ENCODE measurements at places on chromosomes 2 and 18.
A peak's percentile ranks its signal among the peaks of the same experiment; 100 is the strongest.

GRCh38 chr2:39394516-39394961, 42.5 kb downstream of the MAP4K3 start:
- DNase-seq, result no peak

GRCh38 chr18:59305295-59305694, 13.2 kb downstream of the CPLX4 start:
- no peak for DNase-seq

- DNase-seq, result no peak
Measured at GRCh38 chr18:48942554-48943261, 8.1 kb downstream of the SMAD7 start.

- DNase-seq, result no peak
Measured at GRCh38 chr2:119485336-119486110, 38.8 kb downstream of the SCTR start.

DNA sequence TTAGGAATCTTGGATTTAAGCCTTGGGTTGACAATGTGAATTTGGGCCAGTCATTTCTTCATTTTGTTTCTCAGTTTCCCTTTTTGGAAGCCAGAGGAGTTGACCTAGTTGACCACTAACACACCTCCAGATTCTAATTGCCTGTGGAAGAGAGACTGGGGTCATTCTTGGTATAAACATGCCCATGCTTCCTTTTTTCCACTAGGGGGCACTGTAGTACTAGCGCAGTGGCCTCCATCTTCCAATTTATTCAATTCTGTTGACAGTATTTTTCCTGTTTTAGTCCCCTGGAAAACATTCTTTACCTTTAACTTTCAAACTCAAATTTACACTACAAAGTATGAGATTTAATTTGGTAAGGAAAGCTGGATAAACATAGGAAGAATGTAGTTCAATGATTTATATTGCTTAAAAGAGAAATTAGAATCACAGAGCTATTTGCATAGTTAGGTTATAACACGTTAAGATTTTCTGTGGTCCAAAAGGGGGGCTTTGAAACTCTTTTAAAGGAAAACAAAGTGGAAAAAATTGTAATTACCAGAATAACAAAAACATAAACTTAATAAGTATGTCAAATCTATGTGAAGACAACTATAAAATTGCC, 57.5 kb upstream of the AGPS start:
- DNase-seq, result no peak

DNA sequence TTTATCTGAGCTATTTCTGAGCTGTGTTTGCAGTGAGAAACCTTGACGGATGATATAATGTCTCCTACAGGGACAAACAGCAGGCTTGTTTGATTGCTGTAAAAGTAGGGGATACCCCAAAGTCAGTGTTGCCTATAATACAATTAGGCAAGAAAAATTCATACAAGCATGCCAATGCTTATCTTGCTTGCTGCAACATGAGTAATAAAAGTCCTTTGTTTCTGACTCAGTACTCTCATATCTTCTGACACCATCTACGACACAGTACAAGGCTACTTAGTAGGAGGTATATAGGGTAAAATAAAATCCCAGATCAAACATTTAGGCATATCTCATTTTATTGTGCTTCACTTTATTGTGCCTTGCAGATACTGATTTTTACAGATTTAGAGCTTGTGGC, 33.0 kb downstream of the ERBB4 start:
- no peak for DNase-seq

- DNase-seq, result no peak
Measured at GRCh38 chr2:1925928-1926327, 181.6 kb upstream of the PXDN start.

DNA sequence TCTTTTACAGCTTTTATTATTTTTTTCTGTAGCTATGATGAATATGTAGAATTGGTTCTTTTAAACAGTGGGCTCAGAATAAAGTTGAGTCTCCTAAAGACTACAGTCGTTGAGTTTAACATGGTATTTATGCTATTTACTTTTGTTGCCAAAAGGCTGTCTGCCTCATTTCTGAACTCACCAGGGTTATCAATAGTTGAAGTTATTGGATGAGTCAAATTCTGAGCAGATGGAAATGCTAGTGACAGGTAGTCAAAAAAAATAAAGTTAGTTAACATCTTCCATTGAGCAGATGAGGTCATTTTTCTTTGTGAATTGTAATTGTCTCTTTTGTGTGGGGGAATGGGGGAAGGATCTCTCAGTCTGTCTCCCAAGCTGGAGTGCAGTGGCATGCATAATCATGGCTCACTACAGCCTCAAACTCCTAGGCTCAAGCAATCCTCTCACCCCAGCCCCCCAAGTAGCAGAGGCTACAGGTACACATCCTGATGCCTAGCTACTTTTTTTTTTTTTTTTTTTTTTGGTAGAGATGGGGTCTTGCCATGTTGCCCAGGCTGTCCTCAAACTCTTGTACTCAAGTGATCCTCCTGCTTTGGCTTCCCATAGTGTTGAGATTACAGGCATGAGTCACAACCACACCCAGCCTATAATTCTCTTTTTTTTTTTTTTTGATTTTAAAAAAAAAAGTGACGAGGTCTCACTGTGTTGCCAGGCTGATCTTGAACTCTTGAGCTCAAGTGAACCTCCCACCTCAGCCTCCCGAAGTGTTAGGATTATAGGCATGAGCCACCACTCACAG, 8.9 kb downstream of the PAPOLG start:
- DNase-seq, result no peak

- DNase-seq, result no peak
Measured at GRCh38 chr18:33578518-33579348, 714 bp downstream of the ASXL3 start.

DNA sequence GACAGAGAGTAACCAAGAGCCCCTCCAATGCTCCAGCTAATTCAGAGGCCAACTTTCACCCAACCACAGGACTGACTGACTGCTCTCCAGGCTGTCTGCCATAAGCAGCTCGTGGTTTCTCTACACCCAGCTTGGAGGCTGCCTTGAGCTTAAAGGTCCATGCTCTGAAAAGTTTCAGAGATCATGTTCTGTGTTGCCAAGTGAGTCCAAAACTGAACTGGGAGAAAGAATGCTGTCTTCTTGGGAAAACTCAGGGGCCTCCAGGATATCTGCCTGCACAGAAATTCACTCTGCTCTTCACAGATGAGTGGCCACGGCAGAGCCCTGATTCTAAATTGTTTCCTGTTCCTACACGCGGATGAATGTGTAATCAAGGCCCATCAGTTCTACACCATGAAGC, 51.1 kb downstream of the LPIN2 start:
- peak; percentile 54 for DNase-seq

- DNase-seq, result peak; percentile 1
Measured at GRCh38 chr2:130393318-130393910, 37.6 kb downstream of the PTPN18 start.

GRCh38 chr2:65985986-65986385, 448.9 kb upstream of the MEIS1 start:
- DNase-seq, result no peak

DNA sequence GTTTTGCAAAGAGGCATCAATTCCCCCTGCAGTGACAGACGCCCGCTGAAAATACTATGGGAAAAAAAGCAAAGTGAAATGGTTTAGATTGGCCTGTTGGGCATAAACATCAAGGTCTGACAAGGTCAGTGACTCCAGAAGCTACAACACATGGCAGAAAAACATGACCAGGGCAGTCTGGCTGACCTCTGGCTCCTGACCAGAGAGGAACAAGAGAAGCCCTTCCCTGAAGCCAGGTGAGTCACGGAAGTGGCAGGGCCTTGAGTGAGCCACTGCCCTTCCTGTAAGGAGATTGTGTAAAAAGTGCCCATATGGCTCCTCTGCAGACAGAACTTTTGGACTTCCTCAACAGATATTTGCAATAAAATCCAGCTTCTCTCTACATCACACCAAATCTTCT, 72.0 kb downstream of the DNER start:
- no peak for DNase-seq

- no peak for DNase-seq
Measured at GRCh38 chr2:55140316-55141219, 90.3 kb upstream of the RTN4 start.

- DNase-seq, result no peak
Measured at GRCh38 chr2:30481323-30481800, 34.3 kb downstream of the LCLAT1 start.

DNA sequence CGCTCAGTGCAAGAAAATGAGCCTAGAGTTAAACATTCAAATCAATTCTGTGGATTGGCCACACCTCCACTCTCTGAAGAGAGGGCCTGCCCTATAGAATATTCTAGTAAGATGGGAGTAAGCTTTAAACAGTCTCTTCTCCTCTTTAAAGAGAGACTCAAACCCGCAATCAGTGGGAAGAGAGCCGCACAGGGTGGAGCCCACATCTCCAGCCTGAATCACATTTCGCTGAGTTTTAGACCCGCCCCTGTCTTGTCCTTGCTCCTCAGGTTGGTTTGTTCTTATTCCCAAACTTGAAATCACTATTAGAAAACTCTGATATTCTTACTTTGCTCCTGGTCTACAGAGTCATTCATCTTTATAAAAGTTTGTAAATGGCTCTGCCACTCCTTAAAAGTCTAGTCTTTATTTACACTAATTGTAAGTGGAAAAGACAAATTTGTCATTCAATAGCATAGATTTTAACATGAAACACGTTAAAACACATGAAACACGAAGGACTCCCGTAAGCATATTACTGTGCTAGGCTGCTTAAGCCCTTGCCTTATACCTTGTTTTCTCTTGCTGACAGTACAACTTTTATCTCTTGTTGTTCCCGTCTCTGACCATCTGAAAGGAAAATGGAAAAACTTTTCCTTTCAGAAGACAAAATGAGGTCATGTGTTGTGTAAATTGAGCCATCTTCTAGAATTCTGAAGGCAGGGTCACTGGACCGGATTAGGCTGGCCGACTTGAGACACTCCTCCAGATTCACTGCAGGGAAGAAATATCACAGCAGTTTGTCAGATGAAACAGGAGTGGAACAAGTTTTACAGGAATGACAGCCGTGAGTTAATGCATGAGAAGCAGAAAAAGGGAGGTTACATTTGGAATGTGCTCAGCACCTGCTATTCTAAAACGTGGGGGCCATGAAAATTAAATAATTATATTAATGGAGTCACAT, 5.6 kb downstream of the DSC1 start:
- DNase-seq, result no peak

DNA sequence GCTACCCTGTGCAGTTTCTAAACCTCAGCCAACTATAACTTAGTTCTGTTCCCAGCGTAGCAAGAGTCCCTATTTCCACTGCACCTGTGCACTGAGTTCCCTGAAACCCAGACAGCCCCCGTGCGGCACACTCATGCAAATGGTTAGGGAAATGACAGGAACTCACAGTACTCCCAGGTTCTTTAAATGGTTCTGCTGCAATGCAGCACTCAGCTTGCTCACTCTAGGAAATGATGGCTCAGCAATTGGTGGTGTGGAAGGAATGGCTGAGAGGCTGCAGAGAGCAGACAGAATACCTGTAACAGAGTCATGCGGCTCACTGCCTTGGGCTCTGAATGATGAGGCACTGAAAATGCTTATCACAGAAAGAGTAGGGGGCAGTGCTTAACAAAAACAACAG, 143.0 kb downstream of the RAD51AP2 start:
- no peak for DNase-seq

GRCh38 chr2:219680958-219681693, 53.7 kb downstream of the SLC4A3 start:
- no peak for DNase-seq

GRCh38 chr18:58802959-58803358, 61.7 kb upstream of the ZNF532 start:
- no peak for DNase-seq

GRCh38 chr2:152485954-152486736, 151.2 kb downstream of the FMNL2 start:
- DNase-seq, result no peak

DNA sequence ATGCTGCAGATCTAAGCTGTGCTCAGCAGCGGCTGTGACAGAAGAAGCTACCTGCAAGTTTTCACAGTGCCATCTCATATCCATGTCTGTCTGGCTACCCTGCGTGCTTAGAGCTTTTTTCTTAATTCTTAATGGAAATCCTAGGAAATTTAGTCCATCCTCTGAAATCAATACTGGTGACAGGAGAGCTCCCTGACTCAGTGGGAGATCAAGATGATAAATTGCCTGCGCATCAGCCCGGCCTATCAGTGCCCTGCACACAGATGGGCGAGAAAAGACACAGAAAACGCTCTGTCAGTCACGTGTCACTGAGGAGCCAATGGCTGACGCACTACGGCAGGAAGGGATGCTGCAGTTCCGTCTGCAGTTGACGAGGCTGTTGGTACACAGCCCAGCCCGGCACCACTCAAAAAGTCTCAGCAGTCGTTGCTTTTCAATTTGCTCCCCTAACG, 819.6 kb upstream of the FSHR start:
- peak; percentile 57 for DNase-seq

DNA sequence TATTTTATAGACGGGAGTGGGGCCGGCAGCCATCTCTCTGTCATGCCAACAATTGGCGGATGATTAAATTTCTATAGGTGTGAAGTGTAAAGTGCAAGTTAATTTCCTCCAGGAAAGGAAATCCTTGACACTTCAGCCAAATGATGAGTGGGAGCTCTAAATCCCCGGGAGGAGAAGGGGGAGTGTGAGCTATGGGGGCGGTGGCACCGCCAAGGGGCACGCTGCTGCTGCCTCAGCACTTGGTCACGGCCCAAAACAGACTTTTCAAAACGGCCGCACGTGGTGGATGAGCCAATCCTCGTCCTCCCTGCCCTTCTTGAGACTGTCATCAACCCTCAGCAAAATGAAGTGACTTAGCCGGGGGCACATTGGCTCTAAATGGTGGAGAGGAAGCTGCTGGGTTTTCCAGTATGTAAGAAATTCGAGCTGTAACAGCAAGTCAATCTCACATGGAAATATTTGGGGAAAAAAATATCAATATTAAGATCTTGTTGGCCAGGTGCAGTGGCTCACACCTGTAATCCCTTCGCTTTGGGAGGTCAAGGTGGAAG, 200.8 kb downstream of the TFCP2L1 start:
- DNase-seq, result no peak

DNA sequence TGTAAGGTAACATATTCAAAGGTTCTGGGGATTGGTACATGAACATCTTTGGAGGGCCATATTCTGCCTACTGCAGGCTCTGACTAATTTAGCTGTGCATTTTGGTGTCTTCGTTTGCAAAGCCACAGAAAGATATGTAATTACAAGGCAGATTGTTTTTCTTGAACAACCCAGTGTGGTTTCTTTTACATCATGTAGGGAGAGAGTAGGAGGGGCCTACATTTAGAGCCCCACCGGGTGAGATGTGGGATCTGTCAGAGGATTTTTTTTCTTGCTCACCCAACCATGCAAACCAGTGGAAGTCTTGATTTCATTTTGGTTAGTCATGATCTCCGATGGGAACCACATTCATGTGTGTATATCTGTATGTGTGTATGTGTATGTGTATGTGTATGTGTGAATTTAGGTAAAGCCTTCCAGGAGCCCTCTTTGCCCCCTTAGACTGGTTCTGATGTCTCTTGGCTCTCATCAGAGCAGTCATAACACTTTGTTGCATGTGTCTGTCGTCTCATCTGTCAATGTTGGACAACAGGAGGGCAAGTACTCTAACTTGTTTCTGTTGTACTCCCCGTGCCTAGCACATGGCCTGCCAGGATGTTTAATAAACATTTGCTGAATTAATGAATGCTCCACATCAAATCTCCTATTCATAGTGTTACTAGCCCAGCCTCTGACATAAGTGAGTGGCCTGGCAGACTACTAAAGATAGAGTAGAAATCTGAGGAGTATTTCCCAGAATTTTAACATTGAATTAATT, 239.9 kb downstream of the MTX2 start:
- DNase-seq, result no peak

GRCh38 chr2:160039166-160039903, 23.1 kb downstream of the PLA2R1 start:
- no peak for DNase-seq

- no peak for DNase-seq
Measured at GRCh38 chr2:688504-689076, 11.4 kb upstream of the TMEM18 start.

- no peak for DNase-seq
Measured at GRCh38 chr2:96197546-96198255, 10.9 kb downstream of the STARD7 start.

- DNase-seq, result no peak
Measured at GRCh38 chr2:38108907-38109731, 33.2 kb upstream of the CYP1B1 start.

All from natural killer cell (primary cell).